ENCODE measurements at places on chromosomes 6 and 20.

- no peak for DNase-seq
Measured at GRCh38 chr6:42402184-42402583, 49.5 kb downstream of the TRERF1 start.

DNA sequence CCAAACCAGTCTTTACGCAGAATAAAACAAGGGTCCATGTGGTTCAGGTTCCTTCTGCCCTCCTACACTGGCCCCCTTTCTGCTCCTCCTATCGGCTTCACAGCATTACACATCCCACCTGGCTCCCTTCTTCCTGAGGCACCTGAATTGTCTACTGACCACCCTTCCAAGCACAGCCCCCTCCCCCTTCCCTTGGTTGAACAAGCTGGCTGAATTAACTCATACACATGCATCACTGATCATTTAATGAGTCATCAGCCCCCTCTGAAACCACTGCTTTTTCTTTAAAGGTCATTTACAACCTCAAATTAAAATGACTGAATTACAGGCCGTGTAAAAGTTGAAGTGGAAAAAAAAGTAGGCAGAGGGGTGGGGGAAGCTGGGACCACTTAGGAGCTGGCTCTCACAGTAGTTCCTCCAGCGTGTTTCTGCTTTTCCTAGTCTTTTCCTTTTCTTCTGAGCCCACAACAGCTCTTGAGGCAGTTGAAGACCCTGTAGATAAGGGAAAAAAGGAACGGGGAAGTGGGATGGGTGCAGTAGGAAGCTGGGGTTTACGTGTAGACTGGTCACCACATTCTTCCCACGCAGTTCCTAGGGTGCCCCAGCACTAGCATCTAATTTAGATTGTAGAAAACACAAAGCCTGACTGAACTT, 67.6 kb downstream of the FYN start:
- no peak for DNase-seq

DNA sequence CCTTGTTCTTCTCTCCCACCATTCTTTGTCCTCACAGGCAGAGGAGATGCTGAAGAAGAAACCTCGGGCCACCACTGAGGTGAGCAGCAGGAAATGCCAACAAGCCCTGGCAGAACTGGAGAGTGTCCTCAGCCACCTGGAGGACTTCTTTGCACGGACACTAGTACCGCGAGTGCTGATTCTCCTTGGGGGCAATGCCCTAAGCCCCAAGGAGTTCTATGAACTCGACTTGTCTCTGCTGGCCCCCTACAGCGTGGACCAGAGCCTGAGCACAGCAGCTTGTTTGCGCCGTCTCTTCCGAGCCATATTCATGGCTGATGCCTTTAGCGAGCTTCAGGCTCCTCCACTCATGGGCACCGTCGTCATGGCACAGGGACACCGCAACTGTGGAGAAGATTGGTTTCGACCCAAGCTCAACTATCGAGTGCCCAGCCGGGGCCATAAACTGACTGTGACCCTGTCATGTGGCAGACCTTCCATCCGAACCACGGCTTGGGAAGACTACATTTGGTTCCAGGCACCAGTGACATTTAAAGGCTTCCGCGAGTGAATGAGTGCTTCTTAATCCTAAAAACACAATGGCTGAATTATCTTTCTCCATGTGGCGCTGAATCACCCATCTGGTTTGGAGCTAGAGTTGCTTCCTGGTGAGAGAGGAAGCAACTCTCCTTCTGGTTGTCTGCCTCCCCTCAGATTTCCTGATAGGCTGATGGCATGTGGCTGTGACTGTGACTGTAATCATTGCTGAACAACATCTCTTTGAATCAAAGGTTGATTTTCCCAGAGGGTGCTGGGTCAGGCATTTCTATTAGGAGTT, 4.6 kb downstream of the MAD2L1BP start:
- DNase-seq: no peak

- DNase-seq: no peak
Measured at GRCh38 chr6:157535340-157536222, 154.6 kb downstream of the ZDHHC14 start.

GRCh38 chr6:25698631-25699030, 46.6 kb downstream of the SCGN start:
- DNase-seq: no peak

GRCh38 chr20:433300-433975, 25.3 kb downstream of the RBCK1 start:
- no peak for DNase-seq

DNA sequence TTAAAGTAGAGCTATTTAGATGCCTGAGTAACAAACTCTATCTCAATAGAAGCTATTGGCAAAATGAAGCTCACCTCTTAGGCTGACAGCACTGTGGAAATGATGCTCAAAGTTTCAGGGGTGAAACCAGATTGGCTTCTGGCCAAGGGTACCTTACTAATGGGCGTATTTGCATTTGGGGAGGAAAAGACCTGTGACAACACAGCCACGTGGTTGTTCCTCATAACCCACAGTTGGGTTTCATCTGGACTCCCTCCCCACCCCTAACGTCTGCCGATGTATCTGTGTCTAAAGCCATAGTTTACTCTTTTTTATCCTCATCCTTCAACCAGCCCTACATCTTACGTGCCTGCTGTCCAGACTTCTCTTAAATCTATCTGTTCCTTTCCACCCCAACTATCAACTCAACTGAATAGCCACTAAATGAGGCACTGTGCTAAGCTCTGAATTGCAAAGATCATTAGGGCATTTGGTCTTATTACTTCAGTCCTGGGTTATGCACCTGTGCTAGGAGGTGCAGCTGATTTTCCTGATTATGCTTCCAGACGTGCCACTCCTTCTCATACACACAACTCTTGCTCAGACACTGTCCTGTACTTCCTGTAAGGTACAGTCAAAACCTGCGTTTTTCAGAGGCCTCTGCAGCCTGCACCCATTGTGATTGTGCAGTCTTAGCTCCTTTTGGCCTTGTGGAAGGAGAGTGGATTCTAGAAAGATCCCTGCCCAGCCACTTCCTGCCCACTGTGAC, 80.6 kb upstream of the ARMC2 start:
- DNase-seq: no peak

GRCh38 chr6:36230371-36230770, 33.8 kb downstream of the BRPF3 start:
- no peak for DNase-seq

DNA sequence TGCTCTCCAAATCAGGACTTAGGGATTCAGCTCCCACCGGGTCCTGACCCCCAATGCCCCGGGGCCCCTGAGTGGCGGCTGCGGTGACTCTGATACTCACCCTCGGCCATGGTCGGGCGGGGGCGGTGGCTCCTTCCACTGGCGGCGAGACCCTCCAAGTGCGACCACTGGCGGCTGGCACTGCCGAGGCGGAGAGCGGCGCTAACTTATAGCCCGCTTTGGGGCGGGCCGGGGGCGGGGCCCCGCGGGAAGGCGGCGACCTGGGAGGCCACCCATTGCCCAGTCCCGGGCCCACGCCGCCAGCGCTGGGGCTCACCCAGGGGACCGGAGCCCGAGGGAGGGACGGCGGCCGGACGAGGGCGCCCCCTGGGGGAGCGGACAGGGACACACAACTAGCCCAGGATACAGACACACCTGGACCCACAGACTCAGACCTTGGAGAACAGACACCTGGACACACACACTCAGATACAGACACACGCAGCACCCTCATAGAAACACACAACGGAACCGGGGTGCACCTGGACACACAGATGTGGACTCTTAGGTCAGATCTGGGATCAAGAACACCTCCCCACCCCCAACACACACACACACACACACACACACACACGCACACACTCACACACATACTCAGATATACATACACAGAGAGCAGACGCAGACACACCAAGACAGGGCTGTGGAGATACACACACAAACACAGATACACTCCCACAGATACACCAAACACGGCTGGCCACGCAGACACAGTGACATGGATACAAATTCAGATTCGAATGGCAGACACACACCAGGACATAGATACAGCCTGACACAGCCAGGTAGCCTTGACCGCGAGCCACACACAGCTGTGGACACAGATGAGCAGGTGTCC, at the start of gene TGM2:
Gene TGM2, minus strand, starts transcription at position 182 of the 877 bp plus-strand sequence. Its CDS starts 72 bp downstream, at position 110.
- DNase-seq: peak; percentile 56

DNA sequence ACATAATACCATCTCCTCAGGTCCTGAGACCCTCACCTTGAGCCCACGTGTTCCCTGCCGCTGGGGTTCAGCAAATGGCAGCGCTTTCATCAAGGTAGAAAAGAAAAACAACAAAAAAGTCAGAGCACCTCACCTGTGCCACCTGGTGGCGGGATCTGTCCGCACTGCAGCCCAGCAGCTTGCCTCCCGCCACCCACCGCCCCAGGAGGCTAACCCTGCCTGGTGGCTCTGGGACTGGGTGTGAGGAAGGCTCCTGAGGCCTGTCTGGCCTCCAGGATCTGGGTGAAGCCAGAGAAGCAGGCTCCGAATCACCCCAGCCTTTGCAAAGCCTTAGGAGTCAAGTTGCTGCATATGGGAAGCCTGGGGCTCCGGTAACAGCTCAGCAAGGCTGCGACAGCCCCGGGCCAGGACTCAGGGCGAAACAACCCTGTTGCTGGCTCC, 270.8 kb downstream of the BMP7 start:
- no peak for DNase-seq

DNA sequence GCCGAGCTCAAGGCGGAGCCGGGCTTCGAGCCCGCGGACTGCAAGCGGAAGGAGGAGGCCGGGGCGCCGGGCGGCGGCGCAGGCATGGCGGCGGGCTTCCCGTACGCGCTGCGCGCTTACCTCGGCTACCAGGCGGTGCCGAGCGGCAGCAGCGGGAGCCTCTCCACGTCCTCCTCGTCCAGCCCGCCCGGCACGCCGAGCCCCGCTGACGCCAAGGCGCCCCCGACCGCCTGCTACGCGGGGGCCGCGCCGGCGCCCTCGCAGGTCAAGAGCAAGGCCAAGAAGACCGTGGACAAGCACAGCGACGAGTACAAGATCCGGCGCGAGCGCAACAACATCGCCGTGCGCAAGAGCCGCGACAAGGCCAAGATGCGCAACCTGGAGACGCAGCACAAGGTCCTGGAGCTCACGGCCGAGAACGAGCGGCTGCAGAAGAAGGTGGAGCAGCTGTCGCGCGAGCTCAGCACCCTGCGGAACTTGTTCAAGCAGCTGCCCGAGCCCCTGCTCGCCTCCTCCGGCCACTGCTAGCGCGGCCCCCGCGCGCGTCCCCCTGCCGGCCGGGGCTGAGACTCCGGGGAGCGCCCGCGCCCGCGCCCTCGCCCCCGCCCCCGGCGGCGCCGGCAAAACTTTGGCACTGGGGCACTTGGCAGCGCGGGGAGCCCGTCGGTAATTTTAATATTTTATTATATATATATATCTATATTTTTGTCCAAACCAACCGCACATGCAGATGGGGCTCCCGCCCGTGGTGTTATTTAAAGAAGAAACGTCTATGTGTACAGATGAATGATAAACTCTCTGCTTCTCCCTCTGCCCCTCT, 1.1 kb downstream of the CEBPB start:
- DNase-seq: no peak

DNA sequence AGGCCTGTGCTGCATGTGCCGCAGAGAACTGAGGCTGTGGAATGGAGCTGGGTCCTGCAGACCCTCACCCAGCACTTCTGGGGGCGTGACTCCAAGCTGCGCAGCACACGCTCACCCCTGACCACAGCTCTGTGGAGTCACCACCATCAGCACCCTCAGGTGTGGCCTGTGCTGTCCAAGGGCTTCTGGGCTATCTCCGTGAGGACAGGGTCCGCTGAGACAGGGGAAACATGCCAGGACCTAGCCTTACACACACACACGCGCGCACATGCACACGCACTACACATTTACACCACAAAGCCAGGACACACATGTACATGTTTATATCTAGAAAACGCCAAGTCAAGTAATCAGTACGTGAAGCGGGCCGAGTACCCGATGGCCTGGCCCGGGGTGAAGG, 26.8 kb upstream of the TCFL5 start:
- no peak for DNase-seq
